Lung microvascular endothelial cell (primary cell): ENCODE measurements at places on chromosomes 16 and 17. TPM values are rescaled to one million over a fixed set of nuclear protein-coding genes. Genes with fewer than 3 reads are reported as not detected.

- no peak for DNase-seq
Observed at GRCh38 chr16:86319585-86320236, 190.6 kb upstream of the FOXF1 start.

DNA sequence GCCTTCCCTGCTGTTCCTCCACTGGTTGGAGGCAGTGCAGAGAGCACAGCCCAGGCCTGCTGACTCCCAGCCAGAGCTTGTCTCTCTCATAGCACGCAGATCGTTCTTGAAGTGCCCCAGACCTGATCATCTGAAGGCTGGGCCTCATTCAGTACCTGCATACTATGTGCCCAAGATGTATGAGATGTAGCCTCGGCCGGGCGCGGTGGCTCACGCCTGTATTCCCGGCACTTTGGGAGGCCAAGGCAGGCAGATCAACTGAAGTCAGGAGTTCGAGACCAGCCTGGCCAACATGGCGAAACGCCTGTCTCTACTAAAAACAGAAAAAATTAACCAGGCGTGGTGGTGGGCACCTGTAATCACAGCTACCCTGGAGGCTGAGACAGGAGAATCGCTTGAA is 31.0 kb downstream of the WNT3 start:
- no peak for DNase-seq

- no peak for DNase-seq
Observed at GRCh38 chr16:71867939-71868338, 16.0 kb downstream of the ZNF821 start.

Gene EFNB3
- total RNA-seq: 0.20 and 0.22 TPM in 2 replicates

Gene CHMP6
- total RNA-seq: 12.4 and 14.5 TPM in 2 replicates

Gene ARSG
- total RNA-seq: 1.3 and 2.4 TPM in 2 replicates

GRCh38 chr16:12329246-12329995 is 352.9 kb downstream of the SNX29 start:
- DNase-seq: no peak

Gene PRAC1
- total RNA-seq: not detected in 2 replicates

DNA sequence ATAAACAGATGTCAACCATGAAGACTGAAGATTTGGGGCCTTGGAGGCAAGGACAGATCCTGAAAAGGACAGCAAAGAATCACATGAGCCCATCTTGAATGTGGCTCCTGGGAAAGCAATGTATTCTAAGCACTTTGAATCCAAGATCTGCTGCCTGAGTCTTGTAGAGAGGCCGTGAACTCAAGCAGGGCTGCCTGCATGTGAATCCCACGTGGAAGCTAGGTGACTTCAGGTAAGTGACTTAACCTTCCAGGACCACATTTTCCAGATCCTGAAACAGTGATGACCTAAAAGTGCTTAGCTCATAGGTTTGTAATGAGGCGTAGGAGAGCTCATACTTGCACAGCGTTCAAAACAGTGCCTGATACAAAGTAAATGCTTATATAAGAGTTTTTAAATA is 373.0 kb upstream of the SALL1 start:
- no peak for DNase-seq

DNA sequence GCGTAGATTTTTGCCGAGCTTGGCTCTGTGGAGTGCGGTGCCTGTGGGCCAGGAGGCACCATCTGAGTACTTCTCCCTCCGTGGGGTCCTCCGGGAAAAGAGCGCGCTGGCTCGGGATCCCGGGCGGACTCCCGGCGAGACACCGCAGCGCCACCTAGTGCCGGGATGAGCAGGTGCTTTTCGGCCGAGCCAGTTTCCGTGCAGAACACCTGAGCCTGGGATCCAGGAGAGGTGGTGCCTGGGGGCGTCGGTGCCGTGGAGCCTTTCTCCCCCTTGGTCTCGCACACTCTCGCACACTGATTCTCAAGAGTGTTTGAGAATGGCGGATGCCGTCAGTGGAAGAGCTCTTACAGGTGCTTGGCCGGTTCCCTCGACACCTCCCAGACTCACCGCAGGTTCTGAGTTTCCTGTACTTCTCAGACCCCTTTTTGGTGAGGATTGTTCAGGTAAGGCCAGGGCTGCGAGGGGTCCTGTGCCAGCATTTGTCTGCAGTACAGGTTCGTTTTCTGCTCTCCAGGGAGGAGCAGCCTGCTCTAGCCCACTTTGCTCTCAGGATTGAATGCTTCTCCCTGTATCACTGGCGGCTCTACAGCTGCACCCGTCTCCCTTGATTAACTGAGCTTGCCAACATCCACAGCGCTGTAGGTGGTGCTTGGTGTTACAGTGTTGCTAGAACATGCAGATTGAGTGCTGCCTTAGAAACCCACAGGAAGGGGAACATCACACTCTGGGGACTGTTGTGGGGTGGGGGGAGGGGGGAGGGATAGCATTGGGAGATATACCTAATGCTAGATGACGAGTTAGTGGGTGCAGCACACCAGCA is 23.3 kb downstream of the TBCD start:
- peak; percentile 73 for DNase-seq

DNA sequence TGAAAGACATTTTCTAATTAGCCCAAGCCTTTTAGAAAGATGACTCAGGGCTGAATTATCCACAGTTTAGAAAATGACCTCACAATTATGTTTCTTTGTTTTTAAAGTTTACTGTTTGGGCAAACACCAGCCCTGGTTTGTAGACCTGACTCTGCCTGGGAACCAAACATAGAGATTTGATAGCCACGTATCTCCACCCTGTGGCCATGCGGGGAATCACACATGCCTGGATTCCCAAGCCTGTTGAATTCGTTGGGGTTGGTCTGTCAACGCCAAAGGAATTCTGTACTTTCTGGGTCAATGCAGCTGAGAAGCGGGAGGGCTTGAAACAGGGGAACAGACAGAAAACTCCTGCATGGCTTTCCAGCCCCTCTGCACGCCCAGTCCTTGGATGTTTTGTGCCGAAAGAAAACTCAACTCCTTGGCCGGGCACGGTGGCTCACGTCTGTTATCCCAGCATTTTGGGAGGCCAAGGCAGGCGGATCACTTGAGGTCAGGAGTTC is 26.9 kb downstream of the CD300A start:
- peak; percentile 75 for DNase-seq

Gene AATK
- total RNA-seq: 0.99 and 1.5 TPM in 2 replicates
